ENCODE measurements at places on chromosomes 3 and 15.

- no peak for DNase-seq
Measured at GRCh38 chr3:129577366-129577765, 29.1 kb downstream of the PLXND1 start.

DNA sequence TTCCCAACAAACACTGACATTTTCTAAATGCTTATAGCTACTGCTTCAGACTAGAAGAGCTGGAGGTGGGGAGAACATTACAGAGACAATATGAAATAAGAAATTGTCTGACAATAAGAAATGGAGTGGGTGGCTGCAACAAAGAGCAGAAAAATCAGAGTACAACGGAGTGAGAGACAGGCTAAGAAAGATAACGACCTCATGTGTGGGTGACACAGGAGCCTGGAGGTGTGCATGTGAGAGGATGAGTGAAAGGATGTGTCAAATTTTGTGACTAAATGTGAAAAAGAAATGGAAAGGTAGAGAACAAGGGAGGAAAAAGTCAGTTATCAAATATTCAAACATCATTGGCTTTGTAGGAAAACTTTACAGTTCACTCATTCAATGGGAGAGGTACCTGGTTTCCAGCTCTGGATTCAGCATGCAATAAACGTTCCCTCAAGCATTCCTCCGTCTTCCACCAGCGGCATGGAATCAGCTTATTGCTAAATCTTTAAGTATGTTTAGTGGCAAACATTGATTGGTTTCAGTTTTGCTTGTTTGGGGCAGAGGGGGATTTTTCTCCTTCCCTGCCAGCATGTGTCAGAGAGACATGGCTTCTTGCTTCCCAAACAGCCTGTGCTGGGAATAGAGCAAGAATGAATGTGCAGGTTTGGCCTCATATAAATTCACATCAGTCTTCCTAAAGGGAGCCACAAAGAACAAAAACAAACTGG lies 103.8 kb upstream of the CHRM5 start:
- DNase-seq: no peak

DNA sequence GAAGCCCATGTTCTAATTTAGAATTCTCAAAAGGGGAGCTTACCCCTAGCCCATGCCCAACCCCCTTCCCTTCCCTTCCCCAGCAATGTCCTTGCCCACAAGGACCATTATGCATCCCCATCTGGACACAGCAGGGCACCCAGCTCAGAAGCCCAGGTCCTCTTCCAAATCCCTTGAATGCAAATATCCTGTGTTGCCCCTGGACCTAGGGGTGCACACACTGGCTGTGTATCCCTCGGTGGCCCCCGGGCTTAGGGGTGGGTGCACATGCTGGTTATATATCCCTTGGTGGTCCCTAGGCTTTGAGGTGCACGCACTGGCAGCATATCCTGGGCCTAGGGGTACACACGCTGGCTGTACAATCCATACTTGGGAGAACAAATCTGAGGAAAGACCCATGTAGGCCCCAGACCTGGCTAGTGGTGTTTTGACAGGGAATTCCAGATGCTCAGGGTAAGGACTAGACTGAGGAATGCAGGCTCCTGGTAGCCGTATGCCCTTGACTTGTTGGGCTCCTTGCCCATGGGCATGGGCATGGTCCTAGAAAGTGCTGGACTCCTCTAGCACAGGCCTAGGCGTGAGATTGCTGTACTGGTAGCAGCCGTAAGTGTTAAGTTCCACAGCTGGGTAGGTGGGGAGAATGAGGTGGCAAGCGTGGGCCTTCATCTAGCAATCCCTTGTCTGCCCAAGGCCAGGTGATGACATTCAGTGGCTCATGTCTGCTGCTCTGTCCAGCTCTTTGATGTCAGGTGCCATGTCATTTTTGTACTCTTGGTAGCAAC lies 222.4 kb downstream of the OPA1 start:
- no peak for DNase-seq

DNA sequence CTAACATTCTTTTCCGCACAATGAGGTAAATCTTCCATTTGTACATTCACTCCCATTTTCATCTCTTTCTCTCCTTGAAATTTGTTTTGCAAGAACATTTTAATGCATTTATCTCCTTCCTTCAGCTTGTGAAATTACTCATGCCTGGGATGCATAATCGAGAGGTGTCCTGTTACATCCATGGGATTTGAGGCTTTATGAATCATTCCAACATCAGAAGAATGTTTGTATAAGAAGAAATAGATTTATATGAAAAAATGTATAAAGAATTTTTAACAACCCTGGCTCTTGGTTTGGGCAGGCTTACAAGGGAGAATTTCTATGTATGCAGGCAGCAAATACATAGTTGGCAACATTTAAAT lies 93.2 kb upstream of the MBNL1 start:
- no peak for DNase-seq

GRCh38 chr3:71584394-71585011 lies 975 bp upstream of the FOXP1 start:
- DNase-seq: no peak

- DNase-seq: no peak
Measured at GRCh38 chr3:15380980-15381890, 46.1 kb downstream of the METTL6 start.

All from CMK (cell line).